Adrenal gland (tissue), 19 donors: ENCODE measurements at places on chromosomes 6 and 20.

DNA sequence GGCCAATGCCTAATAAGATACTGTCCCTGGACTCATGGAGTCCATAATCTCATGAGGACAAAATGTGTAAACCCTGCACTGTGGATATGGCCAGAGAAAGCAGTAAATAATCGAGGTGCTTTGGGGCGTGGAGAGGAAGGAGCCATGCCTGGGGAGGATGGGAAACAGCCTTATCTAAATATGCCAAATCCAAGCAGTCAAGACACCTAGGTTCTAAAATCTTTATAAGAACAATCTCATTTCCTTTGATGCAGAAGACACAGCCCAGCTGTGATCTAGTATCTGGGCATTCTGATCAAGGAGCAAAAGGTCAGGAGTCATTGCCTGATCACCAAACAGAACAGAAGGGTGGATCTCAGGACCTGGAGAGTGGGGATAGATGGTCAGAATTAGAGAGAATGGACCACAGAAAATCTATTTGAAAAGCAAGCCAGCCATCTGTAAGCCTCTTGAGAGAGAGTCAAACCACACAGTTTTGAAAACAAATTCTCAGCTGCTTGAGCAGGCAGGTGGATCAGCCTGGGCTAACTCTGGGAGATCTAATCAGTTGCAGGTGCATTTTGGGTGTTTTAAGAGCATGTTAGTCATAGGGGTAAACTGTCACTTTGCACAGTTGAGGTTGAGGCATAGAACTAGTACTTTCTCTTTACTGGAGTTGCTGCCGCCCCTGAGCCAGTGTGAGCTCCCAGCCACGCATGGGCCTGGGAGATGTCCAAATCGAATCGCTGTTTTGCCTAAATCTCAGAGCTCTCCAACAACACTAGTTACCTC lies 130.8 kb upstream of the TNFAIP3 start:
- no peak for DNase-seq

- DNase-seq = no peak
Observed at GRCh38 chr6:1312203-1312472, 240 bp downstream of the FOXQ1 start.

DNA sequence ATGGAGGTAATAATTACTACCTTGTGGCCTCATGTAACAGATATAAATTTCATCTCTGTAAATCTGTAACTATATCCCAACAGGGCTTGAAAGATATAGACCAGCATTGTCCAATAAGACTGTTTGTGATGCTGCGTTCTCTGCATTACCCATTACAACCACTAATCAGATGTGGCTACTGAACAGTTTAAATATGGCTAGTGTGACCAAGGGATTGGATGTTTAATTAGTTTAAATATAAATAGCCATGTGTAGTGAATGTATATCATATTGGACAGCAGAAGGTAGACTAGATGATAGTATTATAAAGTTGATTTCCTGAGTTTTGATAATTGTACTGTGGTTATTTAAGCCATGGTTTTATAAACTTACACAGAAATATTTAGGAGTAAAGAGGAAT lies 27.8 kb upstream of the JAG1 start:
- no peak for DNase-seq

DNA sequence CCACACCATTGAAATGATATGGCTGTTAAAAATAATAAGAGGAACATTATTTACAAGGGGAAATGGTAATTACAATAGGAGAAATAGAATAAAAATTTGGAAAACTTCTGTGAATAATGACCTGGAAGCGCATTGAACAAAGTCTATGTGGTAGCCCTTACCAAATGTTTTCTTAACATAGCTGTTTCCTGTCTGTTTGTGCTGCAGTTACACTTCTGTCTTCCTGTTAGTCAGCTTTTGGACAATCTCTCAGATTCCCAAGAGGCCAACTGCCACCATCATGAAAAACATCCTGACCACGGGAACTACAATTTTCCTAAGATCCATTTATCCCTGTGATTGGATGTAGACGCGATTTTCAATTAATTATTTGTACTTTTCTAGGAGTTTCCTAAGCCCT lies 754.4 kb upstream of the MARCKS start:
- no peak for DNase-seq

DNA sequence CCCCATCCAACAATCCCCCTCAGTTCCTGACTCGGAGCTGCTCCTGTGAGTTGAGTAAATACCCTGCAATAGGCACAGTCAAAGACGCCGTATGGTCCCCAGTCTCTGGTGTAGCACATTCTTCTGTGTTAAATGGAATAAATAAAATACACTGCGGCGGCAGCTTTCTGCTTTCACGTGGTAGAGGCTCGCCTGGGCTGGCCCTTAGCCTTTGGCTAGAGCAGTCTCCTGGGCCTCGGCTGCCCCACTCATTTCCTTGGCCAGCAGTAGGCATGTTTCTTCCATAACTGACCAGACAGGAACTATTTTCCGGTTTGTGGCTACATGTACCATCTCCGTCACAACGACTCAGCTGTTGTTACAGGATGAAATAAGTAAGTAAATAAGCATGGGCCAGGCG lies 20.7 kb downstream of the SERPINB6 start:
- DNase-seq = no peak

GRCh38 chr20:43799150-43799711 lies 72.4 kb upstream of the GTSF1L start:
- no peak for DNase-seq

DNA sequence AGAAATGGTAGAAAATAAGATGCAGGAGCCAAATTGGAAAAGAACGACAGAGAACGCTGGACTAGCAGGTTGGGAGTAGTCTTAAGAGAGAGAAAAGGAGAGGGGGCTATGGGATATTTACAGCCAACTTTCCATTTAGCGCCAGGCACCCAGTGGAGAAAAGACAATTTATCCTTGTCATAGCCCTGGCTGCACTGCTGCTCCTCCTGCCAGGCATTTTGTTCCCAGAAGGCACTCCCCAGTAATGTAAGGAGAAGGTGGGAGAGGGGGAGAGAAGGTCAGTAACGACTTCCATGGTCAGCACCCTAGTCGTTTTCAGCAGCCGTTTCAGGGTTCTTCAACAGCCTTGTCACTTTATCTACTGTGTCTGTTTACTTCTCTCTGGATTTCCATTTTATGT lies 159.0 kb downstream of the TRMT11 start:
- no peak for DNase-seq

DNA sequence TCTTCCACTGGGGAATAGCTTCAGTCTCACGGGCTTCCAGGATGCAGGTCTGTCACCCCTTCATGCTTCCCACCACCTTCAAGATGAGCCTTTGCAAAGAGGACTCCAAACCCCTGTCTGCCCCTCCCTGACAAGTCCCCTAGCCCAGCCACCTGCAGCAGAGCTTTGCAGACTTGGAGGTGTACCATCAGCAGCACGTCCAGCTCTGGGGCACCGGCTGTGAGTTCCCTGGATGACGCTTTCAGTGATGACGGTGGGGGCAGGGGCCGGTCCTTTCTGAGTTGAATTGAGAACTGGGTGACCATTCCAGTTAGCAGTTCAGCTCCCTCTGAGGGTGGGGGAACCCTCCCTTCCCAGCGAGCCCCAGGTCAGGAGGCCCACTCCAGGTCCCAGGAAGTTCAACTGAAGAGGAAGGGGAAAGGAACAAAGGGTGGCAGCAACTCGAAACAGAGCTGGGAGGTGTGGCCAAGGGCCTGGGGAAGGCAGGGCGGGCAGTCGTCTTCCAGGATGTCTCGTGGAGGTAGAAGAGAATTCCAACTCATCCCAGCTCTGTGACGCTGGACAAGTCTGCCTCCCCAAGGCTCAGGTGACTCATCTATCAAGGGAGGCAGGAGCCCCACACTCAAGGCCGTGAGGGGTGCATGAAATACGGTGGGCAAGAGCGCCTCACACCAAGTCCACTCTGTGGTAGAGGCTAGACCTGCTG lies 86.0 kb downstream of the PTPN1 start:
- DNase-seq = peak; percentile 61

- no peak for DNase-seq
Observed at GRCh38 chr20:10322073-10323012, 103.7 kb downstream of the SNAP25 start.
